H4 (cell line): ENCODE measurements at places on chromosomes 11 and 22. TPM values are rescaled to one million over a fixed set of nuclear protein-coding genes. Genes with fewer than 3 reads are reported as not detected.

Gene TEAD1
- 33.8 and 42.3 TPM in 2 replicates for total RNA-seq

Gene RIMBP3C
- total RNA-seq: 0.27 and 0.31 TPM in 2 replicates

Gene ACRV1
- total RNA-seq: not detected in 2 replicates

Gene SEPTIN3
- total RNA-seq: 4.2 and 4.5 TPM in 2 replicates

Gene AMPD3
- total RNA-seq: 1.6 and 1.9 TPM in 2 replicates

Gene ALDH3B2
- total RNA-seq: not detected in 2 replicates

Gene SLN
- 1.9 TPM in 1 of 2 replicates, not detected in the other for total RNA-seq
